ENCODE measurements at places on chromosomes 7 and 10. TPM values are rescaled to one million over a fixed set of nuclear protein-coding genes. Genes with fewer than 3 reads are reported as not detected.

- H3K27me3 ChIP-seq, result no peaks in the 10 kb centered on the region
- no peak overlapping the region for H3K27ac ChIP-seq
- no peak for DNase-seq
- H3K36me3 ChIP-seq, result peaks cover 83% of the 10 kb centered on the region
Observed at GRCh38 chr7:139054101-139054500, 18.3 kb upstream of the ZC3HAV1L start.

- peaks cover 11% of the 10 kb centered on the region for H3K27me3 ChIP-seq
- no peak overlapping the region for H3K27ac ChIP-seq
- no peak for DNase-seq
- no peak overlapping the region for H3K4me3 ChIP-seq
Observed at GRCh38 chr10:96236090-96236478, 35.3 kb downstream of the BLNK start.

- no peaks in the 10 kb centered on the region for H3K36me3 ChIP-seq
- H3K27me3 ChIP-seq, result no peaks in the 10 kb centered on the region
- H3K4me3 ChIP-seq, result no peak overlapping the region
- no peak overlapping the region for H3K27ac ChIP-seq
- no peaks in the 10 kb centered on the region for H3K4me1 ChIP-seq
Observed at GRCh38 chr7:80584778-80585177, 53.7 kb upstream of the CD36 start.

- no peak for DNase-seq
- H3K4me1 ChIP-seq, result no peaks in the 10 kb centered on the region
- peaks cover 4% of the 10 kb centered on the region for H3K27me3 ChIP-seq
- H3K36me3 ChIP-seq, result no peaks in the 10 kb centered on the region
Observed at GRCh38 chr10:31197886-31198285, 121.1 kb upstream of the ZEB1 start.

DNA sequence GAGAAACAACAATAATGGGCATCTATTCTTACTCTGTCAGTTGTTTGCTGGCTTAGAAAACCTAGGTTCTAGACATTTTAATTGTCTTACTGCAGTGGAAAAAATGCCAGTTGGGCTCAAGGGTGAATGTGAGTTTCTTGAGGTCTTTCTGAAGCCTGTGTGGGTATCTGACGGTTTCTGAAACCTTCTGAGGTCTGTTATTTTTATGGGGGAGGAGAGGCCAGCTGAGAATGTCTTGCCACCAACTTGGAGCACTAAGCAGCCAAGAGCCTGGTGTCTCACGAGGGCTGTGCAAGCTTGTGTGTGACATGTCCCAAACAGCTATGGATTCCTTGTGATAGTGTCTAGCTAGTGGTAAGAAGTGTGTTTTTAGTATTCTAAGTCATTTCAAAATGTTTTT lies 24.2 kb upstream of the DDC start:
- DNase-seq, result no peak
- no peaks in the 10 kb centered on the region for H3K27me3 ChIP-seq
- no peak overlapping the region for H3K4me3 ChIP-seq
- peaks cover 14% of the 10 kb centered on the region for H3K36me3 ChIP-seq

GRCh38 chr7:100875356-100875751 lies 451 bp downstream of the SRRT start:
- H3K27me3 ChIP-seq, result no peaks in the 10 kb centered on the region
- H3K36me3 ChIP-seq, result peaks cover 88% of the 10 kb centered on the region
- no peak for DNase-seq
- H3K4me3 ChIP-seq, result peak overlapping the region; percentile 100
- H3K27ac ChIP-seq, result peak overlapping the region; percentile 96
- H3K4me1 ChIP-seq, result peaks cover 52% of the 10 kb centered on the region

- no peak overlapping the region for H3K4me3 ChIP-seq
- H3K27ac ChIP-seq, result no peak overlapping the region
- no peak for DNase-seq
- H3K36me3 ChIP-seq, result no peaks in the 10 kb centered on the region
- H3K4me1 ChIP-seq, result 0 out of 3 replicates have a peak, but pooled peaks cover 8% of the 10 kb centered on the region
Observed at GRCh38 chr7:134368851-134369544, 52.3 kb upstream of the SLC35B4 start.

GRCh38 chr10:95246582-95247051 lies 44.2 kb downstream of the PDLIM1 start:
- DNase-seq, result peak; percentile 61
- H3K27ac ChIP-seq, result no peak overlapping the region
- H3K27me3 ChIP-seq, result no peaks in the 10 kb centered on the region
- peaks cover 65% of the 10 kb centered on the region for H3K36me3 ChIP-seq
- H3K4me3 ChIP-seq, result no peak overlapping the region
- 0 out of 2 replicates have a peak, but pooled peaks cover 3% of the 10 kb centered on the region for H3K4me1 ChIP-seq

GRCh38 chr7:104700336-104700735 lies 313.7 kb upstream of the KMT2E start:
- no peak for DNase-seq
- no peaks in the 10 kb centered on the region for H3K27me3 ChIP-seq
- no peak overlapping the region for H3K27ac ChIP-seq
- no peaks in the 10 kb centered on the region for H3K36me3 ChIP-seq

GRCh38 chr7:26038201-26038990 lies 113.6 kb upstream of the NFE2L3 start:
- no peak overlapping the region for H3K4me3 ChIP-seq
- no peak for DNase-seq
- no peaks in the 10 kb centered on the region for H3K36me3 ChIP-seq
- H3K4me1 ChIP-seq, result no peaks in the 10 kb centered on the region
- H3K27ac ChIP-seq, result no peak overlapping the region

GRCh38 chr10:95748349-95748748 lies 7.6 kb upstream of the ENTPD1 start:
- H3K4me1 ChIP-seq, result no peaks in the 10 kb centered on the region
- no peaks in the 10 kb centered on the region for H3K36me3 ChIP-seq
- DNase-seq, result no peak
- H3K27me3 ChIP-seq, result no peaks in the 10 kb centered on the region

DNA sequence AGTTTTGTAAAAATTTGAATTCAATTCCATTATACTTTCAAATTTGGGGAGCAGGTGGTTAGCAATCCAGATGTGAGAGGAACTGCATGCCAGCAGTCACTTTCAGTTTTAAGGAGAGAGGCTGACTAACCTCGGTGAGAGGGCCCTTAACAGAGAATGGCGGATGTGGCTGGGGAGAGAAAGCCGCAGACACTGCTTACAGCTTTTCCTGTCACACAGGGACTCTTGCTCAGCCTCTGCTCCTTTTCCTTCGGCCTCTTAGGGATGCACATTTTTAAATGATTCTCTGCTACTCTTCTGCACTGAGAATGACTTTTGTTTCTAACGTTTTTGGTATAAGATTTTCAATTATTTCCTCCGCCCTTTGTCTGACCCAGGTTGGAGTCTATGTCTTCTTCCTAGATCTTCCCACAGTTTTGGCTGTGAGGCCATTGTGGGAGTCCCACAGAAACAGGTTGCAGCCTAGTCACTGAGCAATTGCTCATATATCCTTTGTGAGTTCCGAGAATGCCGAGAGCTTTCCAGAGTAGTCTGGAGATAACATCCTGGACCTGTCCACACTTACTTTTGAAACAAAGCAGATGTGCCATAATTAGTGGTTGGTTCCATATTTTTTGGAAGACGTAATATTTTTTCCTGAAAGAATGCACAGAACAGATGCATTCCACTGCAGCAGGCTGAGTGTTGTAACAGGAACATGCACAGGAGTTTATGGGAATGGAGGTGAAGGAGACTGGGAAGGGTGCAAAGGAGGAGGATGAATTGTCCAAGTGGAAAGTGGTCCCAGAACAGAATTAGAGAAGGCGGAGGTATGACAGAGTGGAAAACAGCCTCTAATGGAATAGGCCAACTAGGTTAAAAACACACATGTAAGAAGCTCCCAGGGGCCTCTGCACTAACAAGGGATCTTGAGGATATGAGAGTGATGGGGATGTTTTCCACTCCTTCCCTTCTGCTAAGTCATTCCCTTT lies 168.0 kb upstream of the ZNF32 start:
- H3K27ac ChIP-seq, result no peak overlapping the region
- H3K4me3 ChIP-seq, result no peak overlapping the region
- H3K36me3 ChIP-seq, result no peaks in the 10 kb centered on the region
- H3K27me3 ChIP-seq, result no peaks in the 10 kb centered on the region

GRCh38 chr7:106357675-106358074 lies 72.9 kb upstream of the NAMPT start:
- no peaks in the 10 kb centered on the region for H3K27me3 ChIP-seq
- no peaks in the 10 kb centered on the region for H3K36me3 ChIP-seq
- no peak overlapping the region for H3K27ac ChIP-seq
- H3K4me3 ChIP-seq, result no peak overlapping the region
- H3K4me1 ChIP-seq, result peaks cover 18% of the 10 kb centered on the region

GRCh38 chr10:70583669-70584037 lies 18.9 kb downstream of the PRF1 start:
- H3K4me1 ChIP-seq, result peaks cover 14% of the 10 kb centered on the region
- H3K27me3 ChIP-seq, result no peaks in the 10 kb centered on the region
- H3K27ac ChIP-seq, result no peak overlapping the region
- DNase-seq, result no peak

The GSTO2 gene
- 1.4 TPM for total RNA-seq

The GIMAP7 gene
- 0.42 TPM for total RNA-seq

The AKR1D1 gene
- not detected for total RNA-seq

The NME8 gene
- not detected for total RNA-seq

The NEUROD6 gene
- total RNA-seq, result not detected

The CLDN4 gene
- total RNA-seq, result 0.63 TPM

The TFPI2 gene
- total RNA-seq, result 0.11 TPM

The PNLIP gene
- total RNA-seq, result 1.1 TPM
